ENCODE measurements at places on chromosomes 2 and 18.

DNA sequence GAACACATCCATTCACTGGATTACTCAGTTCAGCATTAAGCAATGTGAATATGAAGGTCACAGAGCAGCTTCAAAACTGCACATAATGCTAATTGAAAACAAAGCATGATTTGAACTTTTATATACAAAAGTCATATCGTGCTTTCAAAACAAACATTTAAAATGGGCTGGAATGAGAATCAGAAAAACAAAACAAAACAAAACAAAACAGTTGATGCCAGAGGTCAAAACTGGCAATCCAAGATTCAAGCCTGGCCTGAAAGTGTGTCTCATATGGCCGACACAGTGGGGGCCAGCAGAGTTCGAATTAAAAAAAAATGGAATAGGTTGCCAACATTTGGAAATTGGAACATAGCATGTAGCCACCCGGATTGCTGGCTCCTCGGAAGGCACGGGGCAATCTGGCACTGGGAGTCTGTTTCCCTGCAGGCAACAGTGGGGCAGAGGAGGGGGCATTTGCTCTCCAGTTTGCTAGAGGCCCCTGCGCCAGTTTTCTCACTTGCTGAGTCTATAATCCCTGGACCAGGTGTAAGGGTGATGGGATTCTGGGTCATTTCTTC, 294.4 kb downstream of the ZNF521 start:
- DNase-seq: no peak

GRCh38 chr2:128155970-128156369, 65.0 kb downstream of the UGGT1 start:
- DNase-seq: no peak

- DNase-seq: no peak
These were observed 971.0 kb upstream of the GYPC start for GRCh38 chr2:125684932-125685331.

GRCh38 chr2:187148059-187148714, 299.2 kb upstream of the ZSWIM2 start:
- DNase-seq: no peak

GRCh38 chr2:230153390-230153976, 66.3 kb downstream of the SP110 start:
- DNase-seq: no peak

DNA sequence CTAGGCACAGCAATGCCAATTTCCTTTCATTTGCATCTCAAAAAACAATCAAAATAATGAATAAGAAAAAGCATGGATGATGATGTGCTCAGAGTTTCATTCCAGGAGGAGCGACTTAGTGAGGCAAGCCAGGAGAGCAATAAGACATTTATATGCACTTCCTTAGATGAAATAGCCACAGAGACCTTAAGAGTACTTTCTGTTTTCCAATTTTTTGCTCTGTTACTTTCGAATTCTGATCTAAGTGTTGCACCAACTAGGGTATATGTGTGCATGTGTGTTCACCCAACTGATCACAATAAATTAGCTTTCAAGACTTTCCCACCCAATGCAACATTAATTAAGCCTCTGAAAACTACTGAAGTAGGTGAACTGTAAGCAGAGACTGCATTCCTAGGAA, 709 bp downstream of the RAB27B start:
- no peak for DNase-seq

Data from stimulated activated CD4-positive, alpha-beta T cell treated with anti-CD3 and anti-CD28 coated beads, Interleukin-15, amount 100 ng/mL, for 48 hours (primary cell).